ENCODE measurements at places on chromosomes 2 and 18.

DNA sequence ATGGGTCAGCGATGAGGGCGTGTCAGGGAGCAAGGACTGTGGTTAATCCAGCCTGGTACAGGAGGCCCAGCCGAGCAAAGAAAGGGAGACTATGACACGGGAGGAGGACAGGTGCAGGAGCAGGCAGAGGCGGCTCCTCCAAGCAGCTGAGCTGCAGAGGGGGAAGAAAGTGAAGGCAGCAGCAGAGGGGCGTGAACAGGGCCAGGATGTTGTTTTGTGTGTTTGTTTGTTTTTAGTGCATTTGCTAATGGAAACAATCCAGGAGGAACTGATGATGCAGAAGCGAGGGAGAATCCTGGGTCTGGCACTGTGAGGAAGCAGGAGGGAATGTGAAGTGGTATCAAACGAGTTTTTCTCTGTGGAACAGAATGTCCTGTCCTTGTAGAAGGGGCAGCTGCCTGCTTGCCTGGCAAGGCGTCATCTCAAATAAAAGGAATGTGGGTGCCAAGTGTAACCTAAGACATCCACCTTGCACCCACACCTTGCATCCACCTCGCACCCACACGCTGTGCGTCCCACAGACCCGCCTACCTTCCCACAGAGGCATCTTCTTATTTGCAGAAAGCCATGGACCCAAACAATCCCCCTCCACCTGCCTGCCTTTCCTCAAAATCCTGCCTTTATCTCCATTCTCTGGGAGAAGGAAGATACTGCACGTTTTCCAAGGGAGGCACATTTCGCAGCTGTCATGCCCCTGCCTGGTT, 134.8 kb downstream of the SH3BP4 start:
- H3K27ac ChIP-seq = no peak overlapping the region
- no peak for DNase-seq
- H3K4me1 ChIP-seq = no peaks in the 10 kb centered on the region
- H3K4me3 ChIP-seq = no peak overlapping the region
- H3K36me3 ChIP-seq = no peaks in the 10 kb centered on the region
- peaks cover 31% of the 10 kb centered on the region for H3K27me3 ChIP-seq

- no peak overlapping the region for H3K27ac ChIP-seq
- no peak overlapping the region for H3K4me3 ChIP-seq
- no peak for DNase-seq
- H3K36me3 ChIP-seq = no peaks in the 10 kb centered on the region
Measured at GRCh38 chr2:94881070-94881469, 9.8 kb downstream of the TEKT4 start.

DNA sequence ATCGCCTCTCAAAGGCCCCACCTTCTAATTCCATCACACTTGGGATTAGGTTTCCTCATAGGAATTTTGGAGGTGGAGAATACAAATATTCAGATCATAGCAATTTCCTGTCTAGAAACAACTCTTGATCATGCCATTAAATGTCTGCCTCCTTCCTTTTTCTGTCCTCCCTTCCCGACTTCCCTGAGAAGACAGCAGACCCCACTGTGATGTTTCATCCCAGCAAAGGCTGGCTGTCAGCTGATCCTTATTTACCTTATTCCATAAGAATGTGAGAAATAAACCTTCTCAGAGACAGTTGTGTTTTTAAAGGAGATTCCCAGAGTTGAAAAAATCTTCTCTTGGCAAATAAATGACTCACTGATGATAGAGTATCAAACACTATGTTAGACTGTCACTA, 133.9 kb downstream of the TDRD15 start:
- H3K4me3 ChIP-seq = no peak overlapping the region
- DNase-seq = no peak
- H3K4me1 ChIP-seq = no peaks in the 10 kb centered on the region
- no peaks in the 10 kb centered on the region for H3K36me3 ChIP-seq

- no peak overlapping the region for H3K27ac ChIP-seq
- DNase-seq = no peak
- no peaks in the 10 kb centered on the region for H3K36me3 ChIP-seq
- H3K4me1 ChIP-seq = peaks cover 8% of the 10 kb centered on the region
- H3K4me3 ChIP-seq = no peak overlapping the region
Measured at GRCh38 chr2:207291625-207292252, 126.0 kb upstream of the KLF7 start.

GRCh38 chr2:176758426-176758825, 454.2 kb upstream of the HNRNPA3 start:
- no peak for DNase-seq
- peaks cover 6% of the 10 kb centered on the region for H3K27me3 ChIP-seq

DNA sequence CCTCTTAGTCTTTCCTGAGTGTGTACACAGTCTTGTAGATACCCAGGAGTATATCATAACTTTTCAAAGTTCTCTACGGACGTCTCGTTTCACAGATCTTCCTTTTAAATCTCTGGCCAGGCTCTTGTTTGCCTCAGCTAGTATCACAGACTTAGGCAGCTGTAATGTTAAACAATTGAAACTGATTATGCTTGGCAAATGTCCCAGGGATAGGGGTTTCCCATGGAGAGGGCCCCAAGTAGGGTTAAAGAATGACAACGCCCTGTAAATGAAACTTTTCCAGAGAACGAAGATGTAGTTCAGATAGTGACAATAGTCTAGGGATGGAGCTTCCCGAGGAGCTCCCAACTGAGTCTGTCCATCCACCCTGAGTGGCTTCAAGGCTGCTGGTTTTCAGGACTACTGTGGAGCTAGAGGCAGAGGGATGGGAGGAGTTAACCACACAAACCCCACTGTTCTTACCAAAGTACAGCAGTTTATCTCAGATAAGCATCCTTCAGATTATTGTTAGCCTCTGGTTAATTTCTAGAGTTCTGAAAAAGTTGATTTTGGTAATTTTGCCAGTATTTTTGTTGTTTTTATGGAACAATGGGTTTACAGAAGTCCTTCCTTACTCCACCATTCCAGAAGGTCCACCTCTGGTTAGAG, 9.1 kb downstream of the NEURL3 start:
- H3K36me3 ChIP-seq = peaks cover 2% of the 10 kb centered on the region
- no peak overlapping the region for H3K4me3 ChIP-seq
- H3K4me1 ChIP-seq = peaks cover 1% of the 10 kb centered on the region
- no peak overlapping the region for H3K27ac ChIP-seq
